Epithelial cell of umbilical artery (primary cell): ENCODE measurements at places on chromosomes 7 and 10. TPM values are rescaled to one million over a fixed set of nuclear protein-coding genes. Genes with fewer than 3 reads are reported as not detected.

VAX1 gene
- not detected in 2 replicates for total RNA-seq

MACC1 gene
- total RNA-seq: not detected in 2 replicates

ABCC2 gene
- total RNA-seq: 0.61 and 0.65 TPM in 2 replicates

ELFN1 gene
- total RNA-seq: 0.15 and 3.9 TPM in 2 replicates

FAM131B gene
- 1.3 and 1.4 TPM in 2 replicates for total RNA-seq

HOXA6 gene
- total RNA-seq: 2.6 and 2.9 TPM in 2 replicates

H2AZ2 gene
- 211 and 346 TPM in 2 replicates for total RNA-seq

OTUD1 gene
- total RNA-seq: 4.2 and 7.9 TPM in 2 replicates

LIPK gene
- not detected in 2 replicates for total RNA-seq

CFAP46 gene
- 1.3 and 1.5 TPM in 2 replicates for total RNA-seq

SAMD9L gene
- total RNA-seq: 14.3 and 78.0 TPM in 2 replicates

VWA2 gene
- not detected in 2 replicates for total RNA-seq

IKZF1 gene
- not detected in 2 replicates for total RNA-seq

LDB1 gene
- total RNA-seq: 24.0 and 25.5 TPM in 2 replicates

PDGFA gene
- 76.7 and 91.9 TPM in 2 replicates for total RNA-seq

ABCF2 gene
- 78.9 and 79.8 TPM in 2 replicates for total RNA-seq

SPAG6 gene
- not detected in 2 replicates for total RNA-seq

WDFY4 gene
- 3.2 and 3.3 TPM in 2 replicates for total RNA-seq

ZNF282 gene
- total RNA-seq: 22.9 and 23.1 TPM in 2 replicates

GNAT3 gene
- not detected in 2 replicates for total RNA-seq

CALHM3 gene
- not detected in 2 replicates for total RNA-seq

PRSS2 gene
- total RNA-seq: 0.76 TPM in 1 of 2 replicates, not detected in the other

DGKI gene
- total RNA-seq: 0.15 and 0.32 TPM in 2 replicates

THSD7A gene
- 14.3 and 15.5 TPM in 2 replicates for total RNA-seq

PRKG1 gene
- 1.1 and 1.6 TPM in 2 replicates for total RNA-seq

ERVW-1 gene
- not detected in 2 replicates for total RNA-seq

TCAF1 gene
- total RNA-seq: 34.8 and 43.9 TPM in 2 replicates

CC2D2B gene
- total RNA-seq: 0.32 TPM in 1 of 2 replicates, not detected in the other

SYT15 gene
- not detected in 2 replicates for total RNA-seq

SOSTDC1 gene
- total RNA-seq: not detected in 2 replicates

STAG3 gene
- total RNA-seq: 0.65 and 1.1 TPM in 2 replicates

KDM7A gene
- total RNA-seq: 3.2 and 6.5 TPM in 2 replicates

ZNF273 gene
- 1.6 and 4.6 TPM in 2 replicates for total RNA-seq

CDK14 gene
- total RNA-seq: 14.0 and 17.9 TPM in 2 replicates

SLC16A9 gene
- 0.30 and 0.97 TPM in 2 replicates for total RNA-seq

VENTX gene
- total RNA-seq: not detected in 2 replicates

HMX2 gene
- total RNA-seq: not detected in 2 replicates

ADARB2 gene
- 0.32 and 0.61 TPM in 2 replicates for total RNA-seq

TBC1D12 gene
- total RNA-seq: 9.4 and 12.5 TPM in 2 replicates

APBB1IP gene
- not detected in 2 replicates for total RNA-seq

ZNF853 gene
- 0.15 and 0.97 TPM in 2 replicates for total RNA-seq

LIPF gene
- not detected in 2 replicates for total RNA-seq

ACBD7 gene
- total RNA-seq: 1.3 and 4.6 TPM in 2 replicates

PVRIG gene
- total RNA-seq: not detected in 2 replicates

HYAL4 gene
- total RNA-seq: not detected in 2 replicates

TEX47 gene
- not detected in 2 replicates for total RNA-seq

DDX56 gene
- 70.8 and 76.1 TPM in 2 replicates for total RNA-seq
